ENCODE measurements at places on chromosomes 7 and 10.

GRCh38 chr7:55104712-55105433 lies 86.1 kb downstream of the EGFR start:
- no peak for DNase-seq

GRCh38 chr10:123804716-123805115 lies 86.9 kb downstream of the CPXM2 start:
- no peak for DNase-seq

DNA sequence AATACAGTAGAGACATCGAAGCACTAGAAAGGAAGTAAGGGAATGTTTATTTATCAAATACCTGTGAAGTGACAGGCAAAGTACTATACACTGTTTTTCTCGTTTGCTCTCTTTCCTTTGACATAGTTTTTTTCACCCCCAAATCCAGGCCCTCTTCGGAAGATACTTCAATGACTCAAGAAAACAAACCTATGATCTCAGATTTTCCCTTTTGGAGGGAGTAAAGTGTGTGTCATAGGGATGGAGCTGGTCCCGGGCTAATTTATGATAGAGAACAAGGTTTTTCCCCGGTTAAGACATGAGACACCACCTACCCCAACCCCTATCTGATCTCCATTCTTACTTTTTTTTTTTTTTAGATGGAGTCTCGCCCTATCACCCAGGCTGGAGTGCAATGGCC lies 61.7 kb downstream of the MAP3K8 start:
- no peak for DNase-seq

GRCh38 chr10:97810446-97810845 lies 38.6 kb upstream of the SFRP5 start:
- no peak for DNase-seq

DNA sequence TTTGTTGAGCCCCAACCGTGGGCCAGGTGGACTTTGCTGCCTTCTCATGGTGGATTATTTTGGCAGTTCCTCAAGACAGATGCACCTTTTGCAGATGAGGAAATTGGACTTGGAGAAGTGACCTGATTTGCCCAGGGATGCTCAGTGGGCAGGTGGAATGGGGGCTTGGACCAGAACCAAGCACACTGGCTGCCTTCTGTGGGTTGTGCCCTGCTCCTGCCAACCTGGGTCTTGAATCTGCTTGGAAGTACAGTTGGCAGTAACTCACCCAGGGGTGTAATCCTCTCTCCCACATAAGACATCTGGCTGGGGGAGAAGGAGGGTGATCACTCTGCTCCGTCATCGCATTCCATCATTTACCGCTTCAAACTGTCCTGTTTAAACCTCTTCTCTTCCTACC lies 110.5 kb upstream of the GPR26 start:
- DNase-seq = no peak

DNA sequence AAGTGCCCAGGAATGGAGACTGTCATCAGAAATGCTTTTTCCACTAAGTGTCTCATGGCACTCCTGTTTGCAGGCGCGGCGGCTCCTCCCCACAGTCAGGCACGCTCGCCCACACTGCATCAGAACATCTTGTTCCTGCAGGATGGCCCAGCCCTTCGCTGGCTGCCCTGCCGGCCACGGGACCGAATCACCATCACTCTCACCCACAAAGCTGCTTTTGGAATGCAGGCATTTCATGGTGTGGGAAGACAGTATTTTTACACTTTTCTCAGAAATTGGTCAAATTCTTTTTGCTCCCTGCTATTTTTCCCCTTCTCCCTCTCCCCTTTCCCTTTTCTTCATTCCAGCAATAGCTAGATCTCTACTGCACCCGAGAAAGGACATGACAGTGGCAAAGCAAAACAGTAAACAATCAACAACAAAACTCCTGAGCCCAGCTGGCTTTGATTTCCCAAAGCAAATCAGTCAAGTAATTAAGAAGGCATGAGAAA lies 176.1 kb upstream of the TNS3 start:
- no peak for DNase-seq

DNA sequence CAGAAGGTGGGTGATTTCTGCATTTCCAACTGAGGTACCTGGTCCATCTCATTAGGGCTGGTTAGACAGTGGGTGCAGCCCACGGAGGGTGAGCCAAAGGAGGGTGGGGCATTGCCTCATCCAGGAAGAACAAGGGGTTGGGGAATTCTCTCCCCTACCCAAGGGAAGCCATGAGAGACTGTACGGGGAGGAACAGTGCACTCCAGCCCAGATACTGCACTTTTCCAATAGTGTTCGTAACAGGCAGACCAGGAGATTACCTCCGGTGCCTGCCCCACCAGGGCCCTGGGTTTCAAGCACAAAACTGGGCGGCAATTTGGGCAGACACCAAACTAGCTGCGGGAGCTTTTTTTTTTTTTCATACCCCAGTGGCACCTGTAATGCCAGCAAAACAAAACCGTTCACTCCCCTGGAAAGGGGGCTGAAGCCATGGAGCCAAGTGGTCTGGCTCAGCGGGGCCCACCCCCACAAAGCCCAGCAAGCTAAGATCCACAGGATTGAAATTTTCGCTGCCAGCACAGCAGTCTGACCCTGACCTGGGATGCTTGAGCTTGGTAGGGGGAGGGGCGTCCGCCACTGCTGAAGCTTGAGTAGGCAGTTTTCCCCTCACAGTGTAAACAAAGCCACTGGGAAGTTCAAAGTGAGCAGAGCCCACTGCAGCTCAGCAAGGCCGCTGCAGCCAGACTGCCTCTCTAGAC lies 31.2 kb downstream of the ARMC10 start:
- DNase-seq = no peak

DNA sequence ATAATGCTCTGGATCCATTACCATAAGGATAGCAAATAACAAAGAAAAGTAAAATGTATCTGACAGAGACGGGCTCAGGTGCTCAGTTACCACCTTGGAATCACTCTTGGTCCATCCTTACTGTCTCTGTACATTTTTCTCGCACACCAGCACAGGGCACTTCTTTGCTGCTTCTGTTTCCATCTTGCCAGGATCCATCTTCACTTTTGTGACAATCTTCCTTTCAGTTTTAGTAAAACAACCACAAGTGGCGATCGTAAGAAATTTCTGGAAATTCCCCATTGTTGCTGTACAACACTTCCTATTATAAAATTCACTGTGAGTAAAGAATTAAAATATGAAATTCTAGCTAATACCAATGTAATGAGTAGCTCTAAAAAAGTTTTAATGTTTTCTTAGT lies 695.5 kb downstream of the GRM8 start:
- DNase-seq = no peak

DNA sequence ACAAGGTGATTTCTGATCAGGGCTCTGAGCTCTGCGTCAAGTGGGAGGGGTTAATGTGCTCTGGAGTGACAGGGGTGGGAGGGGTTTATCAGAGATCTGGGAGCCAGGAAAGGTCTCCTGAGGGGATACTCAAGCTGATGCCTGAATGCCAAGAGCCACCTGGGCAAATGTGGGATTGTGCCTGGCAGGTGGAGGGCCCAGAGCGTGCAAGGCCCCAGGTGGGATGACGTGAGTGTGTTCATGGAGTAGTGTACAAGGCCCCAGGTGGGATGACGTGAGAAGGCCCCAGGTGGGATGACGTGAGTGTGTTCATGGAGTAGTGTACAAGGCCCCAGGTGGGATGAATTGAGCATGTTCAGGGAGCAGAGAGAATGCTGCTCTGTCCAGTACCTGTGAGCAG lies 610.3 kb downstream of the PTPRN2 start:
- no peak for DNase-seq

DNA sequence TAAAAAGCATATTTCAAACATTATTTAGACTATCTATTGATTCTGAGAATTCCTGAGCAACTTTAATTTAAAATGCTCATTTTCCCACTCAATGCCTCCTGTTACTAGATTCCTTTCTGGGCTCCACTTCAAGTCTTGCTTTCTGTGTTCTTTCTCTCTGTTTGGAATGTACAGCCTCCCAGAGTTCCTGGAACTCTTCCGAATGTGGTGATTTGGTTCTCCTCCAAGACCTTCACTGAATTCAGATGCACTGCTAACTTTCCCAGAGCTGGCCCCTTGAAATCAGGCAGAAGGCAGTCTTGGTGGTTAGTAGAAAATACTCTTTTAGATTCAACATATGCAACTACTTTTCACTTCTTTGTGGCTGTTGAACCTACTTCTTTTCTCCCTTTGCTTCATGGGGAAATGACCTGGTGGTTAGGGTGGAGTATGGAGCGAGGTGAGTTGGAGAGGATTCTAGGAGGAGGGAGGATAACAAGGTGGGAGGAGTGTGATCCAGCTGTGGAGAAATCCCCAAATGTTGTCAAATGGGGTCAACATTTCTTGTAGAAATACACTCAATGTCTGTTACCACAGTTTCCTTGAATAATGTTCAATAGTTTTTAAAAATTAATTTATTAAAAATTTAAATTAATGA lies 27.9 kb upstream of the CCDC7 start:
- no peak for DNase-seq

DNA sequence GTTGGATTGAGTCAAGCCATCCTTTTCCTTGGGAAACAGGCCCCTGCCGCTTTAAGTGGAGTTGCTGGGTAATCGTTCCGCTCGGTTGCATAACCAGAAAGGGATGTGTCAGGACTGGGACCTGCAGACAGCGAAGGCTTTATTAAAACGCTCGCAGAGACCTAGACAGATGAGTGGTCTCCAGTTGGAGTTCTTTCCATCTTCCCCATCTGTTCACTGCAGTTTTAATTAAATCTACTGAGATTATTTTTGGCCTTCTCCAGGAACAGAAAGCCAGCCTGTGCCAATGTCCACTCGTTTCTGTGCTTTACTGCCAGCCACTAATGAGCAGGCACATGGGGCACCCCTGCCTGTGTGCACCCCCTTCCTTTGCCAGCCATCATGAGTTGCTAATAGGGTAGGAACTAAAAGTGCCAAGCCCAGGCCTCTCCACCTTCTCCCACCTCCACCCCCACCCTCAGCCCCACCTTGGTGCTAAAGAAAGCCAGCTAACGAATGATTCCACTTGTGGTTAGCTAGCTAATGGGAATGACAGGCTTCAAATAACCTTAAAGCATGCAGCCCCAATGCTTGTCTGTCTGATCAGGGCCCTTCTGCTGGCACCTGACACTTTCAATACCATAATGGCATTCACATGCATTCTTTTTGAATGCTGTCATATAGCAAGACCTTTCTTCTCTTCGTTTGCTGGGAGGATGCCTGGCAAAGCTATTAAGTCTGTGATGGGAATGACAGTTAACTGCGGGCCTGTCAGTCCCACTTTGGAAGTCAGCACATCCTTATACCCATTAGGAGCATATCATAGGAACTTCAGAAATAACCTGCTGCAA lies 556.8 kb upstream of the GALNT17 start:
- DNase-seq = no peak

DNA sequence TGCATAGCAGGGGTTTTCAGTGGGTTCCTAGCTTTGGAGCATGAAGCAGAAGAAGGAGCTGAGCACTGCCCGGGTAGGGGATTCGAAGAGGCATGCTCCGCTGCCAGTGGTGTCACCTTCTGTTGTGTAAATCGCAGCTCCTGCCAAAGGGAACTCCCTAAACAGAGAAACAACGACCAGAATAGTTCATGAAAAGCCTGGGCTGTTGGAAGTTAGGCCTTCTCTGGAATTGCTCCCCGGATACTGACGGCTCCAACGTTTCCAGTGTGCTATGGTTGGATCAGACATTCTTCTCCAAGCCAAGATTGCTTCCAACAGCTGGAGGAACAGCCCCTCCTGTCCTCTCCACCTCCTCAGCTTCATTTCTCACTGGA lies 546.0 kb upstream of the FZD8 start:
- no peak for DNase-seq

GRCh38 chr7:101823596-101823995 lies 6.2 kb downstream of the CUX1 start:
- no peak for DNase-seq

All from activated naive CD4-positive, alpha-beta T cell treated with Interleukin-2 at 50 U/mL for 16 hours (primary cell).